ENCODE measurements at places on chromosomes 3 and 15.

DNA sequence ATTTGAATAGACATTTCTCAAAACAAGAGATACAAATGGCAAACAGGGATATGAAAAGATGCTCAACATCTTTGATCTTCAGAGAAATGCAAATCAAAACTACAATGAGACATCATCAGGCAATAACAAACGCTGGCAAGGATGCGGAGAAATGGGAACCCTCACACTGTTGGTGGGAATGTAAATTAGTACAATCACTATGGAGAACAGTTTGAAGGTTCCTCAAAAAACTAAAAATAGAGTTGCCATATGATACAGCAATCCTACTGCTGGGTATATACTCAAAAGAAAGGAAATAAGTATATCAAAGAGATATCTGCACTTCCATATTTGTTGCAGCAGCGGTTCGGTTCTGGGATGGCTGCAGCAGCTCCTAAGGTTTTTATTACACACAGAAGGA is 16.8 kb upstream of the LARS2 start:
- no peak for DNase-seq

- DNase-seq = no peak
Measured at GRCh38 chr3:133512416-133513089, 60.9 kb upstream of the CDV3 start.

DNA sequence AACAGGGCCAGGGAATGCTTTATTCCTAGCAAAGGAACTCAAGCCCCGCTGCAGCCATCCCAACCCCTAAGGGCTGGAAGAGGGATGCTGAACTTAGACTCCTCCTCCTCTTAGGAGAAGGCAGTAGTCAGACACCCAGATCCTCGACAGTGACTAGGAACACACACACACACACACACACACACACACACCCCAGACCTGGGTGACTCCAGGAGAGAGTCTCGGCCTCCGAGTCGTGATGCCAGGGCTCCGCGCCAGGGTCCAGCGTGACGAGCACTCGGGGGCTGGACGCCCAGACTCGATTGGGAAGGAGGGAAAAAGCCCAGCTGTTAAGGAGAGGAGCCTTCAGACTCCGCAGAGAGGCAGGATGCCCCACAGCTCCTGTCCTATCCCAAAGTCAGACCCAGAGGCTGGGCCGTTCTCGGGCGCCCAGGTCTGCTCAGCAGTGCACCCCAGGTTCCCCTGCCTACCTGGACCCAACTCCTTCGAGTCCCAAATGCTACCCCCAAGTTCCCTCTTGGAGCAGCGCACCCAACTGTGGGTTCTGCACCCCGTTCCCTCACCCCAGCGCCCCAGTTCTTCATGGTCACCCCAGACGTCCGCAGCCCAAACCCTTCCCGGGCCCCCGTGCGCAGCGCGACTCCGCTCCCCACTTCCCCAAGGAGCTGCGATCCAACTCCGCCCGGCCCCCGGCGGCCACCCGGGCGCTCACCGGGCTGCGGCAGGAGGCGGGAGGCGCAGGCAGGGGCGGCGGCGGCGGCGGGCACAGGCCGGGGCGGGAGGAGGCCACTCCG is 421 bp downstream of the BMF start:
- DNase-seq = peak; percentile 37

GRCh38 chr15:94526071-94526689 is 294.8 kb downstream of the MCTP2 start:
- DNase-seq = no peak

GRCh38 chr3:70916375-70917055 is 604.1 kb upstream of the MDFIC2 start:
- no peak for DNase-seq

DNA sequence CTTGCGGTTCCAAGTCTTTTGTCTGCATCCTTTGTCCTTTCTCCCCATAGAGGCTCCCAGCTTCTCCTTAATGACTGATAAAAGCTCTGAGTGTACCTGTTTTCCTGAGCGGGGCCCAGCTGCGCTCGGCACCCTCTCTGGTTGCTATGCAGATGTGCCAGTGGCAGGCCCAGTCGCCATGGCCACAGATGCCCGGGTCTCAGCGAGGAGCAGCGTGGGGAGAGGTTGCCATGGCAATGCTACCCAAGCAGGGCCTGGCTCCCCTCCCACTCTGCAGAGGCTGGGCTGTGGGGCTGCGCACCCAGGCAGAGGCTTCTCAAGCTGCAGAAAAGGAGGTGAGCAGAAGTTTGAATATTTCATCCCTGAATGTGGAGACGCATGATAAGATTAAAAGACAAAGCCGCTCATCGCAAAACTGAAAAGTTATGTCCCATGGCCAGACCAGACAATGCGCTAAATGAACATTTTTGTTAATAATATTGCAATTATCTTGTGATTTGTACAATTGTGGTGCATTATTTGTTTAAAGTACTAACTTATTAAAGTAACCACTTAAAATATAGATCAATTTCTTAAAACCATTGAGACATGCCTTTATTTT is 66.1 kb downstream of the TPRA1 start:
- DNase-seq = no peak

- no peak for DNase-seq
Measured at GRCh38 chr3:105606016-105606415, 239.3 kb downstream of the ALCAM start.

DNA sequence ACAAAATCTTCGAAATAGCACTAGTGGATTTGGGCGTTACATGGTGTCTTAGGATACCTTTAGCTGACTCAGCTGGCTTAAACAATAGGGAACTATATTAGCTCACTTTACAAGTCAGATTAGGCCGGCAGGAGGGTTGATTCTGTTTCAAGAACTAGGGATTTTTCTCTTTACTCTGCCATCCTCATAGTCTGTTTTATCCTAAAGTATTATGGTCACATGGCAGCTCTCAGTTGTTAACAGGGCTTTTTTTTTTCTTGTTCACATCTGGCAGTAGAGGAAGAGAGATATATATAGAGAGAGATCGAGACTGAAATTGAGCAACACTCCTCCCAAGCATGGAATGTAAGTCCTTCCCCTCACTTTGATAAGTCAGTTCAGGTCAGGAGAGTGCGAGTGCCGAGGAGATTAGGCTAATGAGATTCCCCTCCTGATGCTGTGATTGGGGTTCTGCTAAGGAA is 32.9 kb downstream of the CHP1 start:
- no peak for DNase-seq

DNA sequence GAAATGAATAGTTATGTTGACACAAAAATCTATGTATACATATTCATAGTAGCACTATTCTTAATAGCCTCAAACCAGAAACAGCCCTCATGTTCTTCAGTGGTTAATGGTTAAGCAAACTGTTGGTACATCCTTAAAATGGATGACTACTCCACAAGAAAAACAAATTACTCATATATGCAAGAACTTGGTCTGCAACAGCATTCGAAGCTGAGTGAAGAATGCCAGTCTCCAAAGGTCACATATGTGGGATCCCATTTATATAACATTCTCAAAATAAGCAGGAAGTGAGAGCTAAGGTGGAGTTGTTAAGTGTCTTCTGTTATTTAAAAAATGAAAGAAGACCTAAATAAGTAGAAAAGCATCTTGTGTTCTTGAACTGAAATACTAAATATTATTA is 365.7 kb downstream of the GABRG3 start:
- DNase-seq = no peak

DNA sequence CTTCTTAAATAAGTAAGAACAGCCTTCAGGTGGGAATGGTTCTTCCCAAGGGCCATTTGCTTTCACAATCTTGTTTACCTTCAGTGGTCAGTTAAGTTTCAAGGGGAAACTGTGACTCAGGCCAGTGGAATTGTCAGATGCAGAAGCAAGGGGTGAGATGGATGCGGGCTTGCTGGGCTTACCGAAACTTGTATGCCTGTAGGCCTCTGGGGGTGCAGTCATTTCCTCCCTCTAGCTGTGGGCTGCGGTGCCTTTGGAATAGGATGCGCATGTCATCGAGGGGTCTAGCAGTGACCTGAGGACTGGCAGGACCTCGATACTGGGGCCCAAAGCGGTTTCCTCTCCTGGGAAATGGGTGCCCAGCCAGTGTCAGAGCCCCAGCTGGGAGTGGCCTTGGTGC is 121.6 kb downstream of the EEFSEC start:
- no peak for DNase-seq

- no peak for DNase-seq
Measured at GRCh38 chr15:95410757-95411156, 919.7 kb upstream of the NR2F2 start.

DNA sequence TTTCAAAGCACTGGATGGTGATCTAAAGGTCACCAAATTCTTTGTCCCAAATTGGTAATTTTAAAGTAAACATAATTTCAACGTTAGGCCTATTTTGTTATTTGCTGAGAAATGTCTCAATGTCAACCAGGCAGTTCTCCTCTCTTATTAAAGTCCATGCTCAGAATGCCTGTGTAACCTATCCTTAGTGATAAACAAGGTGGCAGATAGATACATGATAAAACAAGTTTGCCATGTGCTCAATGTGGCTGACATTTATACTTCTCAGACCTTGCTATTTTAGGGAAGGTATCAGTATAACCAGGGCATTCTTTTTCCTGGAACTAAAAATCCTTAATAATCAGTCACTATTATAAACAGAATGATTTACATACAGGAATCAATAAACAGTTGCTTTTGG is 8.5 kb downstream of the MBNL1 start:
- DNase-seq = no peak

DNA sequence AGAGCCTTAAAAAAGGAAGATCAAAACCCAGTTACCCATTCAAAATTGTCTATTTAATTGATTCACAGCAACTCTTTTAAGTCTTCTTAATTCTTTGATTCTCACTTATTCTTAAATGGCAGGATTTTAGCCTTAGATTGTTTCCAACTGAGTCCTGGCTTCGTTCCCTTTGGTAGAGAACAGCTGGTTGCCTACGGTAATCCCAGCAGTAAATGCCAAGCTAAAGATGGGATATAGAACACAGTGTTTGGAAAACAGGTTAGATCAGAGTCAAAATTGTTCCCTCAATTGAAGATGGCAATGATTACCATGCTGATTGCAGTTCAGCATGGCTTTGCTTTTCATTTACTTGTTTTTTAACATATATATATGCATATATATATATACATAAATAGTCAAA is 300.9 kb downstream of the PYDC2 start:
- no peak for DNase-seq

- DNase-seq = no peak
Measured at GRCh38 chr15:32905481-32905880, 187.7 kb downstream of the GREM1 start.

DNA sequence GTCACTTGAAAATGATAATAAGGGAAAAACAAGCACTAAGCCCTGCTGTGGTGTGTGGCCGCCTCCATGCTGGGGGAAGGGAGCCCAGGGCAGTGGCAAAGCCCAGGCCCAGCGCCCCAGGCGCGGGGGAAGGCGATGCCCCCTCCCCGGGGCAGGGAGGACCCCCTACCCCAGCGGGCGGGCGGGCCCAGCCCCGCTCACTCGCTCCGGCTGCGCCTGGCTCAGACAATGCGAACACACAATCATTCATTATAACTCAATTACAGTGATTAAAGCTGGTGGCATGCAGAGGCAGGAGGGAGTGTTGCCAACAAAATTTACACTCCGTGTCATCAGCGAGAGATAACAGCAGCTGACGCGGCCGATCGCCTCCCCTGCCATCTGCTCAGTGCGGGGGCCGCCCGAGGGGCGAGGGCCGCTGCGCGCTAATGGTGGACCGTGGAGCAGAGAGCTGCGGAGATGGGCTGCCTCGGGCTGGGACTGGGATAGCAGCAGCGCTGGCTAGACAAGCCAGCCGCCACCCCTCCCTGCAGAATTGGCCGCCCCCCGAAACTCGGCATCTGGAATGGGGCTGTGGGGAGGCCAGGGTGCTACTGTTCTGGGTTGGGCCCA is 64.1 kb downstream of the TLE3 start:
- DNase-seq = no peak

DNA sequence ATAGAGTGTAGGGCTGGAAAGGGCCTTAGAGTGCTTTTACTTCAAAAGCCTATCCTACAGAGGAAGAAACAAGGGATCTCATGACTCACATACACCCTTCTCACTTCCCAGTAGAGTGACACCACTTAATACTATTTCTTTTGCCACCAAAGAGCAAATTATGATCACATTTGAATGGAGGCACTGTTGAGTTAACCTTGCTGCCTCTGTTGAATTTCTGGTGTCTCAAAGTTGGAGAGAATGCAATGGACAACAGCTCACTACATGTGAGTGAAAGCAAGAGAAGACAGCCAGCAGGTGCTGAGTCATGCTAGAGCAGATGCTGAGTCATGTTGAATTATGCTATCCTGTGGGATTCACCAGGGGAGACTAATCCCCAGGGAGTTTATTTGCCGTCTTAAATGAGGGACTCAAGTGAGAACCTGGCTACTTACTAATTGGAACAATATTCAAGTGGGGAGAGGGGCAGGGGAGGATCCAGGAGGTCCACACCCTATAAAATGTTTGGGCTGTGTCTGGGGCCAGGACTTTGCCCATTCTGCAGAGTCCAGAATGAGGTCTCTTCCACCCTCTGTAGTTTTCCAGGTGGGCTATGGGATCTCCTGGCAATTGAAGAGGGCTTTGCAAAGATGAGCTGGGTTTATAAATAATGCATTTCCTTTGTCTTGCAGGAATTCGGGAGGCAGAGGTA is 35.8 kb downstream of the ST8SIA2 start:
- DNase-seq = no peak

DNA sequence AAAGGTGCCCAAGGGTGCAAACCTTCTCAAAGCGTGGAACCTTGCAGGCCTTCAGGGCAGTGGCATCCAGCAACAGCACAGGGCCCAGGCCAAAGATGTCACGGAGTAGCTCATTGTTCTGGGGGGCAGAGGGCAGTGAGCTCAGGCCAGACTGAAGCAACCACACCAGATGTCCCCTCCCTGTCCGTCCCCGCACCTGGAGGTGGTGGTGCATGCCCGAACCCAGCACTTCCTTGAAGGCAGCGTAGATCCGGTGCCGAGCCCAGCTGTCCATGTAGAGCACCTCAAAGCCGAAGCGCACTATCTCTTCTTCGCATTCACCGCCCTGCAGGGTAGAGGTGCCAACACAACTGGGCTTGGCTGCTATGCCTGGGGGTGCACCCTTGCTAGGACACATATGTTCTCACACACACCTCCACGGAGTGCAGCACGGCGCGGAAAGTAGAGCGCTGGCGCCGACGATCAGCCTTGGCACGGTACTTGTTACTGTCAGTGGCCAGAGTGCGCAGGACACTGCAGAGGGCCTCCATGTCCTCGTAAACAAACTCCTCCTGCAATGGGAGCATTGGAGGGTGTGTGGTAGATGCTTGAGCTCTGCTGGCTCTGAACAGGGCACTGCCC is 3.7 kb downstream of the IFRD2 start:
- no peak for DNase-seq

All from CD4-positive, alpha-beta T cell treated with Interleukin-6 for 4 hours (primary cell).